Stimulated activated CD4-positive, alpha-beta T cell treated with anti-CD3 and anti-CD28 coated beads, Interleukin-1b, Interleukin-23, amount 100 ng/mL, for 1 hour (primary cell): ENCODE measurements at places on chromosomes 6 and 20.

GRCh38 chr20:37991157-37991866 lies 41.9 kb downstream of the TTI1 start:
- no peak for DNase-seq

DNA sequence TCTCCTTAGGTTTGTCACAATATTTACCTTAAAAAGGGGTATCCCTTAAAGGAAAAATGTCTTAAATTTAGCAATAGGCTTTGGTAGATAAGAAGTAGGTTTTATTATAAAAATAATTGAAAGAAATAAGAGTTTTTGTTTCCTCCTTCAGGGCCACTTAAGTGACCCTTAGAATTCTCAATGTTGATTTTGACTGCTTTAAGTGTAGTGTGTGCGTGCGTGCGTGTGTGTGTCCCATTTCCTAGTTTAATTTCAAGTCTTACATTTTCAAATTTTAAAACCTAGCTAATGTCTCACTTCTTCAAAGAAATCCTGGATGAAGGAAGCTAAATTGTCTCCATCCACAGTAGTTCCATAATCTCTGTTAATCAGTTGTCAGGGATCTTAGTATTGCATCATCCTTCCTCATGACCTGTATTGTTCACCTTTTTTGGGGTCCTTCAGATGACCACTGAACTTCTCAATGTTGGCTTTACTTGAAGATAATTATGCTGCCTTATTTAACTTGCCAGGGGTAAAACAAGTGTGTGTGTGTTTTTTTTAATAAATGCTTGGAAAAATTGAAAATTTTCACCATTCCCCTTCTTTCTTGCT lies 50.7 kb upstream of the TFB1M start:
- no peak for DNase-seq

GRCh38 chr20:24633026-24633425 lies 163.6 kb downstream of the SYNDIG1 start:
- DNase-seq: no peak

DNA sequence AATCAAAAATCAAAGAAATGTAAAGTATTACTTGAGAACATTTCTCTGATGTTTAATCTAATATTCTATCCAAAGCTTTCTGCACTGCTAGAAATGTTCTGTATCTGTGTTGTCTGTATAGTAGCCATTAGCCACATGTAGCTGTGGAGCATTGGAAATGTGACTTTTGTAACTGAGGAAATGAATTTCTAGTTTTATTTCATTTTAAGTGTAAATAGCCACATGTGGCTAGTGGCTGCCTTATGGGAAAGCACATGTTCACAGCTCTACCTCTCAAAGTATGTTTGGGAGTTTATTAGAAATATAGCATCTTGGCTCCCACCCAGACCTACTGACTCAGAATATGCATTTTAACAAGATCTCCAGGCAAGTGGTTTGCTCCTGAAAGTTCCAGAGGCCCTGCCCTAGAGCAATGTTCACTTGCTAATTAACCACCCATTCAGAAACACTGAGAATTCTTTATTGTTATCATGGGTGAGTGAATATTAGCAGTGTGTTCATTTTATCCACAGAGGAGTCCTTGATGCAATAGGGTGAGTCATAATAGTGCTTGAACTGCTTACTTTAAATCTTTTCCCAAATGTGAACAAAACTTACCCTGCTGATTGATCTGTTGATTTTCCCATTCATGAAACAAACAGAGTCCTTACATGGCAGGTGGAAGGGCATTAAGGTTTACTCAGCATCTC lies 282.7 kb downstream of the PLCB1 start:
- DNase-seq: no peak

DNA sequence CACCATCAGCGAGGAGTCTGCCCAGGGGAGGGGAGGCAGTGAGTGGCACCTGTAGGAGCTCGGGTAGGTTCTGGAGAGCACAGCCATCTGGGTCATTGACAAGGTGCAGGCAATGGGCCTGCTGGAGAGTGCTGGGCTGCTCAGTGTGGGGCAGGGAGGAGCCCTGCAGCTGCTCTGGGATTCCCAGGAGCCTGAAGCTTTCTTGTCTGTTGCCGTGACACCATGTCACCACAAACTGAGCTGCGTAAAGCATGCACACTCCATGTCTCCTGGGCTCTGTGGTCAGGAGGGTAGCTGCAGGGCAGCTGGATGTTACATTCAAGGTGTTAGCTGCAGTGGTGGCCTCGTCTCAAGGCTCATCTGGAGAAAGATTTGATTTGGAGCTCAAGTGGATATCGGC lies 4.5 kb upstream of the SLC22A1 start:
- no peak for DNase-seq

DNA sequence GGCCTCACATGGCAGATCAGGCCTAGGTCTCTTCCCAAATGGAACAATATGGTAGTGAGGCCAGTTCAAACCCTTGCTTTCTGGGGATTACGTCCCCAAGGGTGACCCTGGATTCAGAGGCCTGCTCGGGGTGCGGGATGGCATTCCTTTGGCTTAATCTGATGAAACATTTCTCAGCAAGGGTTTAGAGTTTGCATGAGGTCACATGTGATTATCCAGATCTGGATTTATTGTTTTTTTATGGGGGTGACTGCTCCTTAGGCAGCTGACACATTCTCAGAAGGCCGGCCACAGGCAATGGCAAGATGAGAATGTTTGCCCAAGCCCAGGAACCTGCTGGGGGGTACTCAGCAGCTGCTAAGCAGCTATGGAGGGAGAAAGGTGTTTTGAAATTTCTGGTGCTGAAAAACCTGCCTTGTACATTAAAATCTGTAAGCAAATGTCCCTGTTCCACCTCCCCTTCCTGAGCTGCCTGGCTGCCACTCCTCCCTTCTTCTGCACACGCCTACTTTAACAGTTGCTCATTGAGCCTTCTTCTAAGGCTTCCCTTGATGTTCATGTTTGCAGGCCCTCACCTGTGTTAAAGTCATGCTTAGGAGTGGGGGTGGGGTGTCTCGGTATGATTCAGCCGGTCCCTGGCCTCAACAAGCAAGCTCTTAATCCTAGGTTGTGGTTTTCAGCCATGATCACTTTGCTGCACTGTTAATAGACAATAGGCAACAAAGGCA lies 37.9 kb upstream of the FUCA2 start:
- DNase-seq: no peak

- DNase-seq: no peak
Measured at GRCh38 chr6:12221856-12222255, 68.3 kb upstream of the EDN1 start.

DNA sequence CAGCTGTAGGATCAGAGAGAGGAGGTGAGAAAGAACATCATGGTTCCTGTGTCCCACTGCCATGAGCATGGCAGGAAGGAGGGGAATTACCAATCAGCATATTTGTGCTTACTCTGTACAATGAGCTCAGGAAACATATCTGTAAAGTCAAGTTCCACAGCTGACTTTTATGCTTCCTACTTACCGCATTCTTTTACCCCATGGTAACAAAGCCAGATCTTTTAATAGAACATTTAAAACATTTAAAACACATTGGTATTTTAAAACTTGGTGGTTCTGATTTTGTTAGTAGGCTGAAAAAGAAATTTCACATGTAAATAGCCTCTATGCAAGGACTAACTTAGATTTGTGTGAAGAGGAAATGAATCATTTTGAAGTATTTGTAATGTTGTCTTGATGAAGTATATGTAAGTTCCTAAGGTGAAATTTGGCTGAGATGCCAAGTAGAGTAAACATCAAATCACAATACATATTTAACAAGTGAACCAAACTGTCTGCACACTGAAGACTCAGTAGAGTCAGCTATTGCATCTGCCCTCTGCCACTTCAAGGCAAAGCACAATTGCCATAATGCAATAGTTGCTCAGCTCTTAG lies 114.7 kb downstream of the GJA10 start:
- DNase-seq: no peak

DNA sequence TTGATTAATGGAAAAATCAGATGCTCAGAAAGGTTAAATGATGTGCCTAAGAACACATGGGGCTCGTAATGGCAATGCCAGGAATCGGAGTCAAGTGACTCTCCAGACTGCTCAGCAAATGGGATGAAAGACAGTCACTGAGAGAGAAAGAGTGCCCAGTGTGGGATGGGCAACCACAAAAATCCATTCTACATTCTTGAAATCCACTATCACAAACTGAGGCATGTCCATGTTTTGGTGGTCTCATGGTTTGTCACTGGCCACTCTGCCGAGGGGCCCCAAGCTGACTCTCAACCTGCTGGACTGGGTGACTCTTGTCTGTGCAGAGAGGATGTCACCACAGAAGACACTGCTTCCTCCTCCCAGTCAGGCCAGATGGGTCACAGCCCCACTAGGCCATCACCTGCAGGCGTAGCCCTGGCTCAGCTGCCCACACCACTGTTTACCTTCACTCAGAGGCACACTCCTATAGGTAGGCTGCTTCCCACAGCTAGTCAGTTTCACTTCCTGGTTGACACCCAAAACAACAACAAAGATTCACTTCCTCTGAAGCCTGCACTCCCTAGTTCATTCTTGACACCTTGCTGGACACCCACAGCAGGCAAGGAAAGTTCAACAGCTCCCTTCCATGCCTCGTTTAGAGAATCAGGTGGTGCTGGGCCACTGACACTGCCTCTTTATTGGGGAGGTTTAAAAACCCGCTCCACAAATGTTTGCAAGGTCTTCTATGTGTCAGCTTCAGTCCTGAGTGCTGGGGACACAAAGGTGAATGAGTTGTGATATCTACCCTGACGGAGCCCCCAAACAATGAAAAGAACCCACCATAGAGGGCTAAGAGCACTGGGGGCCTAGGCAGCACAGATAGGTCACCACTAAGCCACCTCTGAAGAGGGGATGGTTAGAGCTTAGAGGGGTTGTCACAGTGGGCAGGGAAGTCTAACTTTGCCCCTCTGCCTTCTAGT lies 21.7 kb downstream of the MAP1LC3A start:
- no peak for DNase-seq
